ENCODE measurements at places on chromosomes 1 and 21. TPM values are rescaled to one million over a fixed set of nuclear protein-coding genes. Genes with fewer than 3 reads are reported as not detected.

The MAB21L3 gene
- 0.42 TPM for total RNA-seq

The CLCNKB gene
- total RNA-seq, result not detected

The JAM2 gene
- total RNA-seq, result 1.3 TPM

The TAS1R1 gene
- total RNA-seq, result not detected

The DNAJC6 gene
- total RNA-seq, result 0.25 TPM

The KRTAP7-1 gene
- not detected for total RNA-seq

DNA sequence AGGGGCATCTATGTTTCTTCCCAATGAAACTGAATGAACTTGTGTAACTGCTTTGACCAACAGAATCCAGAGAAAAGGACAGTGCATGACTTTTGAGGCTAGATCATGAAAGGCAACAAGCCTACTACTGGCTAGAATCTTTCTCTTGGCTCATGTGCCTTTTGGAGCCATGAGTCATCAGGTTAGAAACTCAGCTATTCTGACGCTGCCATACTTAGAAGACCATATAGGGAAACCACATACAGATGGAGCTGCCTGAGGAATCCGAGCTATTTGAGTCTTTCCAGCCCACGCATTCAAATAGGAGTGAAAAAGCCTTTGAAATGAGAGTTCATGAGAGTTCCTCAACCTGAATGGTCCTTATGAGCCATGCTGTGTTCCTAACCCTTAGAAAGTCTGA, 738.5 kb upstream of the CHRM3 start:
- DNase-seq, result no peak

- DNase-seq, result no peak
Observed at GRCh38 chr1:218242171-218242570, 42.9 kb upstream of the RRP15 start.

DNA sequence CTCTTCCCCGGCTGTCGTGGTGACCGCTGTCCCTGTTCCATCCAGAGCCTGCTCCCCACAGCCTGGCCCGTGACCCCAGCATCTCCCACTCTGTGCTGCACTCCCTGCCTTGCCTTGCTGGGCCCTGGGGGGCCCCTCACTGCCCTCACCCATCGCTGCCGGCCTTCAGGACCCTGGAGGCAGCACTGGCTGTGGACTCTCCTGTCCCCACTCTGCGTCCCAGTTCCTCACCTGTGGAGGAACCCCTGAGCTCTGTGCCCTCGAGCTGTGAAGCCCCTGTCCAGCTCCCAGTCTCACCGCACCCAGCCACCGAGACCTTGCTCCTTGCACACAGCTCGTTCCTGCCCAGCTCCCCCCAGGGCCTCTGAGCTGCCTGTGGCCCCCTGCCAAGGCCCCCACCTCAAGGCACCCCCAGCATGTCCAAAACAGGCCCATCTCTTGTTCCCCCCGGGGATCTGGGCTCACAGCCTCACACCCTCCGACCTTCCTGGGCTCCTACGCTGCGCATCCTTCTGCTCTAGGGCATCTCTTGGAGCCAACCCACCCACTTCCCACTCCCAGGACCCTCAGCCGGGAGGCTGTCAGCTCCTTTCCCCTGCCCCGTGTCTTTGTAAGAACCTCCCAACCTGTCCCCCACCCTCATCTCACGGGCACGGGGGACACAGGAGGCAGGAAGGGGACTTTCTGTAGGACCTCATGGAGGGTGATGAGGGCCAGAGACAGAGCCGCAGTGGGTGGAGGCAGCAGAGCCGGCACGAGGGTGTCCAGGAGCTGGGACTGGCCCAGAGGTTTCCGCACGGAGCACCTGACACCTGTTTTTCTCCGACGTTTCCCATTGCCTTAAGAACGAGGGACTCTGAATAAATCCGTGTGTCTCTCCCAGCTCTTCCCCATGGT, 109.3 kb downstream of the WDR4 start:
- DNase-seq, result no peak

- no peak for DNase-seq
Observed at GRCh38 chr21:37095821-37096220, 22.8 kb downstream of the TTC3 start.

DNA sequence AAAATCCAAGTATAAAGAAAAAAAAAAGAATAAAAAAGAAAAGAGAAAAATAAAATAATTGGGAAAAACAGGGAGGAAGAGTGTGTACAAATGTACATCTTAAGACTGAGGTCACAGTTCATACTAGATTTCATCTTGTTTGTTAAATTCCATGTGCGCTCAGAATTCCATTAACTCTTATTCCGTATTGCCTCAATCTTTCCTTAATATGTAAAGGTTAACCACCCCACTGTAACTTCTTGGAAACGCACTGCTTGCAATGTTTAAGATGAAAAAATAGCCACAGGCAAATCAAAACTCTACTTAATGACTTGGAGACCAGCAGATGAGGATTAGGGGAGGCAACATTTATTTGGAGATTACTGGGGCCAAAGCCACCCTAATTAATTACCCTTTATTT, 23.9 kb upstream of the KCNE1 start:
- no peak for DNase-seq

DNA sequence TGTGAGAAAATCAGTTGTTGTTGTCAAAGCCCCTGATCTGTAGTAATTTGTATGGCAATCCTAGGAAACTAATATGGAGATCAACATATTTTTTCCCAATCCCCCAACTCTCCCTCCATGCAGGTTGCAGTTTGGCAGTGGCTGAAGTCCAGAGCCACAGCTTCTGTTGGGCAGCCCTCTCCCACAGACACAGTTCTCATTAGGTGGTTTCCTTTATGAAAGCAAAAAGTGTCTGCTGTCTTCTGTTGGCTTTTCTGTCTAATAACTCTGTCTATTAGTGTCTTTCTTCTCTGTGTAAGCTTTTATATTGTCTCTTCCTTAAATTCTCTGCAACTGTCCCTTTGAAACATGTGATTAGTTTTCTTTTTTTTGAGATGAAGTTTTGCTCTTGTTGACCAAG, 914.3 kb upstream of the NCAM2 start:
- no peak for DNase-seq

GRCh38 chr1:30763651-30764248, 6.2 kb upstream of the LAPTM5 start:
- no peak for DNase-seq

DNA sequence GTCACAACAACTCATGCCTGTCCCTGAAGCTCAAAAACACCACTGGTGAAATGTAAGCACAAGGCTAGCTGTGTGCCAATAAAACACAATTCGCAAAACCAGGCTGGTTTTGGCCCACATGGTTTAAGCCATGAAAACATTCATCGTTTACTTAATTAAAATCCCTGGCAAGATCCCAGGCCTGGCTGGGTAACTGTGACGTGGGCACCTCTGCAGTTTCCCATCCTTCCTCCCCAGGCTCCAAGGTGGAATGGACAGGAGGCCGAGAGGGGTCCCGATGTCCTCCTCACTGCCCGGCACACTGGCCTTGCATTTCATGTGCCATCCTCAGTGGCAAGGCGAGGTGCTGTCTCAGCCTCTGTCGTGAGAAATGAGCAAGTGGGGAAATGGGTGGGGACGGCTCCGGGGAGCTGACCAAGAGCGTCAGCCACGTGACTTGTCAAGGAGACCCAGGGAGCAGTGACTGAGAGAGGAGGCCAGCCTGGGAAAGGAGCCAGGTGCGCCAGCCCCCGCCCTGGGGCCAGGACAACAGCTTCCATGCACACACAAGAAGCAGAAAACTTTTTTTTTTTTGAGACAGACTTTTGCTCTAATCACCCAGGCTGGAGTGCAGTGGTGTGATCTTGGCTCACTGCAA, 153.1 kb upstream of the RAB4A start:
- DNase-seq, result no peak

- no peak for DNase-seq
Observed at GRCh38 chr21:41839387-41840000, 39.6 kb downstream of the PRDM15 start.

- DNase-seq, result peak; percentile 85
Observed at GRCh38 chr1:226634166-226634588, 85.6 kb downstream of the STUM start.

GRCh38 chr1:179824265-179824664, 53.3 kb downstream of the TOR1AIP2 start:
- no peak for DNase-seq
